Ovary (tissue), 10 donors: ENCODE measurements at places on chromosomes 7 and 10. TPM values are rescaled to one million over a fixed set of nuclear protein-coding genes. Genes with fewer than 3 reads are reported as not detected.

Gene CELF2
- 69.0 TPM for total RNA-seq

Gene NPTX2
- total RNA-seq: 4.4 TPM

Gene TAS2R4
- total RNA-seq: 1.8 TPM

Gene NUTM2D
- 5.8 TPM for total RNA-seq

Gene TCAF1
- 40.1 TPM for total RNA-seq

Gene TMEM139
- 0.61 TPM for total RNA-seq
